ENCODE measurements at places on chromosomes 5 and 9.

- DNase-seq: no peak
Measured at GRCh38 chr5:156052656-156053055, 274.3 kb upstream of the SGCD start.

DNA sequence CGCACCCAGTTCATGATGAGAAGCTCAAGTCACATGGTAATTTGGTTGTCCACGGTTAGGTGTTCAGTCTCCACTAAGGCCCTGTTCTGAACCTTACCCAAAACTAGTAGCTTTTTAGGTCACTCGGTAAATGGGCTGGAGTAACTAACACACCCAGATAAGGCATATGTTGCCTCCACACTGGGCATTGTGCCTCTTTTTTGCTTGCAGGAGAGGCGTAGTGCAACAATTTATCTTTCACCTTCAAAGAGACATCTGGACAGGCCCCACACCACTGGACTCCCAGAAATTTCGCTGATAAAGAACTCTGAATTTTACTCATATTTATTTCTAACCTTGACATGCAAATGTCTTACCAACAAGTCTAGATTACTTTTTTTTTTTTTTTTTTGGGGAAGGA, 16.8 kb upstream of the PTGES start:
- DNase-seq: no peak

DNA sequence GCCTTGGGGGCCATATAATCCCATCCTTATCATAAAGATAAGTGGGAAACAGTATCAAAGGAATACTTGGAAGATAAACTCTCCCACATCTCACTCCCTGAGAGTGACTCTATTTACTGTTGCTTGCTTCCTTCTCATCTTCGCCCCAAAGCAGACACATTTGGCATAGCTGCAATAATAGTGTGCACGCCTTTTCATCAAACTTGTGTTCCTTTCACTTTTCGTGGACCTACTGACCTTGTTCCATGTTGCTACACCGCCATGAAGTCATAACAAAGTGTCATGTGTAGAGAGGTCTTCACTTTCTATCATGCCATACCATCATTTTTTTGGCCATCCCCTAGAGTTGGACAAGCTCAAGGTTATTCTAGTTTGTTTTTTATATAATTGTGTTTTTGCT, 200.0 kb upstream of the MSX2 start:
- DNase-seq: no peak

DNA sequence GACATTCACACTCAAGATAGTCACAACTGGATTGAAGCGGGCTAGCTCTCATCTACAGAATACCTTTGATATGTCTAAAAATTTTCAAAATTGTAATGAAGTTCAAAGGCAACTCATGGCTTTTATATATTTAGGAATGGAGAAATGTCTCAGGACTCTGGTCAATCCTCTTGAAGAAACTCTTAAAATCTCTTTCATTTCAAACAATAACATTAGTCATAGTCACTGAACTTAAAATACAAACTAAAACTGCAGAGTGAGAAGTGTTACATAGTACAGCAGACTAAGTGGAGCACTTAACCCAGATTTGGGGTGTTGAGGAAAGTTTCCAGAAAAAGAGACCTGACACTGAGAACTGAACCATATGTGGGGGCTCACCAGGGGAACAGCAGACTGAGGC, 20.7 kb downstream of the FANCC start:
- DNase-seq: no peak

DNA sequence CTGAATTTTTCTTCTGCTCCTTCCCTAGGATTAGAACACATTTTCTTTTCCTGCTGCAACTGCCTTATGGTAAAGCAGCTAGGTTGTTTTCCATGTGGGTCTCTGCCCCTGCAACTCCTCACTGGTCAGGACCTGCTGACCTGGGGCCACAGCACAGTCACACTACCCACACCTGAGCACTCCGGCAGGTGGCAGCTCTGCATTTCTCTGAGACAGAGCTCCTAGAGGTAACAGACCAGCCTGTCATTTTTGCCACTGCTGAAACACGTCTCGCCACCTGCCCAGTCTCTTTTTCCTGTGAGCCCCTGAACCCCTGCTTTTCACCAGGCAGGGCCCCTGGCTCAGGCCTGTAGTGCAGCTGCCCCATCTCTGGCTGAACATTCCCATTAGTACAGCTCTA, 609.6 kb downstream of the HINT1 start:
- DNase-seq: no peak

- no peak for DNase-seq
Measured at GRCh38 chr9:127229691-127230417, 34.7 kb upstream of the GARNL3 start.

DNA sequence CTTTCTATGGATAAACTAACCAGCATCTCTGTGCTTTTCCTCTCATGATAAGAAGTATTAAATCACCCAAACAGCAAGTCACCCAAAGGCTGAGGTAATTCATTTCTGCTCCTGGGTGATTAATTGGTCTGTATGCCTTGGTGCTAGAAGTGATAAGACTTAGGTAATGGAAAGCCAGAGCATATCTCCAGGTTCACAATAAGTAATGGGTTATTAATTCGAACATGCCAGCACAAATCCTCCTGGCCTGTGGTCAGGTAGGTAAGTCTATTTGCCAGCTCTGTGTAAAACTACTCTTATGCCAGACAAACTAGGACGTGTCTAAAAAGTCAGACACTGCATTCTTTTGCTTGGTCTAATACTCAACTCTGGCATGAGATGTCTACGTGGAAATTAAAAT, 11.2 kb upstream of the ENC1 start:
- no peak for DNase-seq

DNA sequence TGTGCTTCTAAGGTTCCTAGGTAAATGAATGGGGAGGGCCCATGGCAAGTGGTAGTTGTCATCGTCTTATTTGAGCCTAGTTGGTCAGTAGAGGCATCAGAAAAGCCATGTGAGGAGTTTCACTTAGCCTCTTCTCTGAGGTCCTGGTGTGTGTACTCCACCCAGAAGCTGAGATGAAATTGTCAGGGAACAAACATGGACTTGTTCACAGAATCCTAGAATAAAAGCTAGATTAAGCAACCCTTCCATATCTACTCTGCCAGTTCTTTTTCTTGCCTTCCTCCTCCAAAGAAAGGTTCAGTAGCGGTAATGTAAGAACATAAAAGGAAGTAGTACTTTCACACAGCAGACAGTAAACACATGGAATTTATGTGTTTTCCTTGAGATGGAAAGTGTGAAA, 70.4 kb downstream of the ARHGAP26 start:
- peak; percentile 59 for DNase-seq

DNA sequence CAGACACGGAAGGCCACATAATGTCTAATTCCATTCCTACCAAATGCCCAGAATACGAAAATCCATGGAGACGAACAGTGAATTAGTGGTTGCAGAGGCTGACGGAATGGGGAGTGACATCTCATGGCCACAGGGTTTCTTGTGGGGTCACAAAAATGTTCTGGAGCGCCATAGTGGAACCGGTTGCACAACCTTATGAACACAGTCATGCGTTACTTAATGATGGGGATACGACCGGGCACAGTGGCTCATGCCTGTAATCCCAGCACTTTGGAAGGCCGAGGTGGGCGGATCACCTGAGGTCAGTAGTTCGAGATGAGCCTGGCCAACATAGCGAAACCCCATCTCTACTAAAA, 26.0 kb upstream of the TTLL11 start:
- DNase-seq: no peak

DNA sequence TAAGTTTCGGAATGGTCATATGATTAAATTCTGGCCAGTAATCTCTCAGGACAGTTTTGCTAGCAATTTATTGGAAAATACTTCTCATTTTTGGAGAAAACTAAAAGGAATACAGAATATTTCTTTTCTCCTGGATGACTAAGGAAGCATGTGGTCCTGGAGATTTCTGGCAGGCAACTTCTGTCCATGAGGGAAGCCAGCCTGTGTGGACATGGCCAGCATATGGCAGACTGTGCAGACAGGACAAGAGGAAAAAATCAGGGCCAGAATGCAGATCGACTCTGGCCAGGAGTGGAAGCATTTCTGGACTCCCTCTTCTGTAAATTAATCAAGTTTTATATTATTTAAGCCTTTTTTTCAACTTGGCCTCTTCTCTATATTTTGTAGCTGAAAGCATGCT, 100.4 kb upstream of the CDH18 start:
- no peak for DNase-seq

- no peak for DNase-seq
Measured at GRCh38 chr5:176559683-176560082, 10.5 kb downstream of the CDHR2 start.

DNA sequence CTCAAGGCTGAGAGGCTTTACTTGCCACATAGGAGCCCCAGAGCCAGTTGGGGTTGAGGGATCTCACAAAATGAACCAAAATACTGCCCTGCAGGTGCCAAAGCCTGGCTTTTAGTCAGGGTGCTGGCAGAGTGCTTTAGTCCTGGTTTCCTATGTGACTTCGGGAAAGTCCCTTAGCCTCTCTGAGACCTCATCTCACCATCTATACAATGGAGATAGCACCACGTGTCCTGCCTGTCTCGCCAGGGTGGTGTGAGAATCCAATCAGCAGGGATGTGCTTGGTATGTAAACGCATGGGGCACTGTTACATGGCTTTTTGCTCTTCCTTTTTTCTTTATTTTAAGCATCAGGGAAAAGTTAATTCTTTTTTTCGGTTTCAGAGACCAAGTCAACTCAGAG, 68.3 kb downstream of the SHB start:
- no peak for DNase-seq

GRCh38 chr5:91787718-91788117, 404.6 kb upstream of the ARRDC3 start:
- no peak for DNase-seq

- DNase-seq: no peak
Measured at GRCh38 chr5:118447350-118447749, 541.0 kb downstream of the DTWD2 start.

GRCh38 chr9:99822109-99822805, 572 bp downstream of the NR4A3 start:
- peak; percentile 31 for DNase-seq

- peak; percentile 51 for DNase-seq
Measured at GRCh38 chr5:81896764-81897163, 75.1 kb upstream of the ATG10 start.

DNA sequence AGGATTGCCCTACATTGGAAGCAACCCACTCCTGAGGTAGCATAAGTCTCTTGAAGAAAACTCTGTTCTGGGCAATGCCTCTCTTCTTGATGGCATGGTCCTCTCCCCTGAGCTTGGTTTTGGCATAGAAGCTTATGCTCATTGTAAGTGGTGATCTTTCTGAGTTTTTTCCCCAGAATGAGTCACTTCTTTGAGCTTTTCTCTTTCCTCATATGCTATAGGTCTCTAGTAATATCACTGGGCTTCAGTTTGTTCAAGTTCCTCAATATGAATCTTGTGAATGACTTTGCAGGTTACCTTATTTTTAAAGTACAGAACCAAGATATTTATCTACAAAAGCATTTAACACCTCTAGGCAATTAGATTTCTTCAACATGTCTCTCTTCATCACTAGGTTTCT, 76.5 kb upstream of the ATG10 start:
- peak; percentile 87 for DNase-seq

DNA sequence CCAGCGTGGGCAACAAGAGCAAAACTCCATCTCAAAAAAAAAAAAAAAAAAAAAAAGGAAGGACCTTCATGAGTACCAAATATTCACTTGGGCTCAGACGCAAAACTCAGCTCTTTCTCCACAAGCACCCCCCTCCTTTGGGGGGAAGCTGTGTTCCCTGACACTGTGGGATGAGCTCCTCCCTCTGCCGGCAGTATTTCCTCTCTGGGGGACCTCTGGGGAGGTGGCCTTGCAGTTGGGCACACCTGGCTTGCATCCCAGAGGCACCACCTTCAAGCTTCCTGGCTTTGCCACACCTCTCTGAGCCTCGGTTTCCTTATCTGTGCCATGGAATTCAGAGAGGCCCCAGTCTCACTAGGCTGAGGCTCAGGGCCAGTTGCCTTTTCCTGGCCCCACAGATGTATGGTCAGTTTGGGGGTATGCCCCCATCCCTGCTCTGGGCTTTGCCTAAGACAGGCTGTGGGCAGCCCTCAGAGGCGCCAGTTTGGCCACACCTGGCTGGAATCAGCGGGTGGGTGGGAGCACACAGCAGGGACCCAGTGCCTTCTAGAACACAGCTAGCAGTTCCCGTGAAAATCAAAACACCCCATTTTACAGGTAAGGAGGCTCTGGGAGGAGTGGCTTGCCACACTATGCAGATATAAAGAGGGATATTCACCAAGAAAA, 157.5 kb upstream of the IER5L start:
- no peak for DNase-seq

GRCh38 chr9:132742821-132743311, 72.6 kb downstream of the GTF3C4 start:
- no peak for DNase-seq

GRCh38 chr5:66498791-66499207, 97.4 kb upstream of the MAST4 start:
- DNase-seq: peak; percentile 22

- no peak for DNase-seq
Measured at GRCh38 chr9:81777482-81777881, 88.1 kb upstream of the TLE1 start.

DNA sequence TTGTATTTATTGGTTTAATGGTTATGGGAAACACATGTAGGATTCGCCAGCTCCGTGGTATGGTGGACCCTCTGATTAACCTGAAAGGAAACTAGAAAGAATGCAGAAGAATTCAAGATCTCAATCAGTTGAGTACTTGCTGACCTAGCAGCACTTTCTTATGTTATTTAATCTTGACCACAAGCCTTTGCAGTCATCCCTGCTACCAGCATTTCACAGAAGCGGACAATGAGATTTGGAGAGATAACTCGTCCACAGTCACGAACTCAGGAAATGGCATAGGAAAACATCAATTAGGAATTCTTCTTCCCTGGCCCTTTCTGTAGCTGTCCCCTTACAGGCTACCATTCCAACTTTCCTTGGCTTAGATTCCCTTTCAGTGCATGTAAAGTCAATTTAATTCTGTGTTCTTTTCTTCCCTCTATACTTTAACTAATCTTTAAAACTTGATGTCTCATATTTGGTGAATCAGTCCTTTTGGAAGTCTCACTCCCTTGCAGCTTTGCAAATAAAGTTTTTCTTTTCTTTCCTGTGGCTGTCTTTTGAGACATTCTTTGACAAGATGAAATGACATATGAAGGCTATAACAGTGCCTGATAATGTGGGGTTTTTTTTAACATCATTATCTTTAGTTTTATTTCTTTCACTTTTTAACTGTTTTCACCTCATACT, 1.3 kb upstream of the SLC44A1 start:
- DNase-seq: peak; percentile 29

DNA sequence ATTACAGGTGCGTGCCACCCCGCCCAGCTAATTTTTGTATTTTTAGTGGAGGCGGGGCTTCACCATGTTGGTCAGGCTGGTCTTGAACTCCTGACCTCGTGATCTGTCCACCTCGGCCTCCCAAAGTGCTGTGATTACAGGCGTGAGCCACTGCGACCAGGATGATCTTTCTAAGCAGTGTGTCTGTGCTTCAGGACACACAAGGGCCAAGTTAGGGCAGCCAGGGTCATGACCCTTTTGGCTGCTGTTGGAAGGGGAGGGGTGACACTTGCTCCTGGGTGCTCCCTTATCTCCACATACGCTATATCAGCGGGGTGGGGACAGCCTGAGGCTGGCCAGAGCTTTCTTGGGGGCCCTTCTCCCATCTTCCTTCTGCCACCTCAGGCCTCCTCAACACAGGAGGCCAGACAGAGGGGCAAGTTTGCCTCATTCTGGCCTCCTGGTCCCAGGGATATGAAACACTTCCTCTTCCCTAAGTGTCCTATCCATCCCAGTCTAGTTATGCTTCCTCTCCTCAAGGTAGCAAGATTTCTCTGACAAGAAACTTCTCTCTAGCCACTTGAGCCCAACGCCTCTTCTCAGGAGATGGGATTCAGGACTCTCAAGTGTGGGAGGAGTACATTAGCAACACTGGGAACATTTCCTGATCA, 1.9 kb upstream of the ZNF79 start:
- peak; percentile 15 for DNase-seq
